ENCODE measurements at places on chromosomes 2 and 18. TPM values are rescaled to one million over a fixed set of nuclear protein-coding genes. Genes with fewer than 3 reads are reported as not detected.

Gene ACVR2A
- 11.6 TPM for total RNA-seq

DNA sequence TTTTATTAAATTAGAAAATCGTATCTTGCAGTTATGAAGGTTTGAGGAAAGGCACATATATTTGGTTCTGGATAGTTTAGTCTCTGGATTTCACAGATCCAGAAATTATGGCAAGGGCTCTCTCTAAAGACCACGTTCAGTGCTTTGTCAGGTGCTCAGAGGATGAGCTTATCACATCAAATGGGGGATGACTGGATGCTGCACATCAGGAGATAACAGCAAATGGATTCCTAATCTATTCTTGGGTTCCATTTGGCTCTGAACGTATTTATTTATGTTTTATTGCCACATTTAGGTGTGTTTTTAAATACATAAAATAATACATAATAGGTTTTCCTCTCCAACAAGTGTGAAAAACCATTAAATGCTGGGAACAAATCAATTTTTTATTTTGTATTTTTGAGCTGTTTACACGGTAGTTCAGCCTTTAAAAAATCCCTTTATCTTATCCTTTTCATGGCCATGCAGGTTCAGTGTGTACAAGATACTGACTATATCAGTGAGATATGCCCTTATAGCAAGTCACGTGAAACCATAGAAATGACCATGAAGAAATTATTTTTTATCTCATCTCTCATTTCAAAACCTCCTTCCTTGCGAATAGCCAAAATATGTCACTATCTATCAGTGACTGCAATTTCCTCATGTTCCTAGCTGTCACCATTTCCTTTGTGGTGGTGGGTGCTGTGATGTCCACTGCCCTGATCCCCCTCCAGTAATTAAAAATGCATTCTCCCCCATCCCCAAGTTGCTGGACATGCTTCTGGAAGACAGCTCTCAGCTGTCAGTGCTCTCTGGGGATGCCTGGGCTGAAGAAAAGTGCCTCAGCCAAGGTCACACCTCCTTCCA, 25.9 kb upstream of the CXCR4 start:
- no peak for DNase-seq
- H3K36me3 ChIP-seq = no peaks in the 10 kb centered on the region
- no peak overlapping the region for H3K4me3 ChIP-seq
- no peak overlapping the region for H3K27ac ChIP-seq
- H3K4me1 ChIP-seq = no peaks in the 10 kb centered on the region

DNA sequence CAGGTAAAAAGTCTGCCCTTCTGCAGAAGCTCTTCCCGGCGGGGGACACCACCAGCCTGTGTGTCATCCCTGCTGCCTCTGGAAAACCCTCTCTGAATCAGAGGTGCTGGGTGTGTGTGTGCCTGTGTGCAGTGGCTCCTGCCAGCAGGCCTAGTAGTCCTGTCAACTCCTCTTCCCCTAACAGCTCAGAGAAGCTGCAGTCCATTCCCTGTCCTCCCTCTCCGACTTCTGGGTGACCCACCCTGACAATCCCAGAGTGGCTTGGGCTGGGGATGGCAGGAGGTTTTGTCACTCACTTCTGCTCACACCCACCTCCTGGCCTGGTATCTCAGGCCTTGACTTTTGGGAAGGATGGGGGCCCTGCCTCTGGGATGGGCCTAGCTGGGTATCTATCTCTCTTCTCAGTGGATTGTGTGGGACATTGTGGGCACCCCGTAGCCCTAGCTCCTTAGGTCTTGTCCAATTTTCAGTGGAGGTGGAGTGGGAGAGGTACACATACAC, 2.3 kb downstream of the WNT10A start:
- no peak overlapping the region for H3K4me3 ChIP-seq
- peaks cover 27% of the 10 kb centered on the region for H3K4me1 ChIP-seq
- no peak overlapping the region for H3K27ac ChIP-seq
- no peak for DNase-seq

Gene COL3A1
- 41.1 TPM for total RNA-seq

DNA sequence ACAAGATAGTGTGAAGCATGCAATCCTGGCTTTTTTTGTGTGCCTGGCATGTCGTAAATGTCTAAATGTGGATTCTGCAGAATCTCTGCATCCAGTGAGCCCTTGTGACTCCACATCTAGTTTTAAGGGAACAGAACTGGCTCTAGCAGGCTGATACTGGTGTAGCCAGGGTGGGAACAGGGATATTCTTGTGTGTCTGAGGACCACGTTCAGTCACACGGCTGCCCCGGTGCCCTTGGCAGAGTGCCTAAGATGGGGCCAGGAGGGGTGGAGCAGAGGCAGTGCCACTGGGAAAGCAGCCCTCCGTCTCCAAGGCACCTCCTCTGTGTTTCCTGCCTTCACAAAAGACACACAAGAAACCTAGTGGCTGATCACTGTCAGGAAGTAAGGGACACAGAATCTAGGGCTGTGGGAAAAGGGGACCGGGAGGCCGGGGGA, 91.5 kb upstream of the PARD3B start:
- H3K4me3 ChIP-seq = no peak overlapping the region
- peak overlapping the region; percentile 80 for H3K27ac ChIP-seq
- DNase-seq = peak; percentile 42
- no peaks in the 10 kb centered on the region for H3K36me3 ChIP-seq

Data from upper lobe of left lung (tissue), 6 donors.